Urinary bladder (tissue), 4 donors: ENCODE measurements at places on chromosomes 4 and X. TPM values are rescaled to one million over a fixed set of nuclear protein-coding genes. Genes with fewer than 3 reads are reported as not detected.

GRCh38 chr4:27176881-27177280 lies 316.2 kb downstream of the STIM2 start:
- DNase-seq = no peak

The ZNF827 gene
- polyA plus RNA-seq = 13.0 TPM

DNA sequence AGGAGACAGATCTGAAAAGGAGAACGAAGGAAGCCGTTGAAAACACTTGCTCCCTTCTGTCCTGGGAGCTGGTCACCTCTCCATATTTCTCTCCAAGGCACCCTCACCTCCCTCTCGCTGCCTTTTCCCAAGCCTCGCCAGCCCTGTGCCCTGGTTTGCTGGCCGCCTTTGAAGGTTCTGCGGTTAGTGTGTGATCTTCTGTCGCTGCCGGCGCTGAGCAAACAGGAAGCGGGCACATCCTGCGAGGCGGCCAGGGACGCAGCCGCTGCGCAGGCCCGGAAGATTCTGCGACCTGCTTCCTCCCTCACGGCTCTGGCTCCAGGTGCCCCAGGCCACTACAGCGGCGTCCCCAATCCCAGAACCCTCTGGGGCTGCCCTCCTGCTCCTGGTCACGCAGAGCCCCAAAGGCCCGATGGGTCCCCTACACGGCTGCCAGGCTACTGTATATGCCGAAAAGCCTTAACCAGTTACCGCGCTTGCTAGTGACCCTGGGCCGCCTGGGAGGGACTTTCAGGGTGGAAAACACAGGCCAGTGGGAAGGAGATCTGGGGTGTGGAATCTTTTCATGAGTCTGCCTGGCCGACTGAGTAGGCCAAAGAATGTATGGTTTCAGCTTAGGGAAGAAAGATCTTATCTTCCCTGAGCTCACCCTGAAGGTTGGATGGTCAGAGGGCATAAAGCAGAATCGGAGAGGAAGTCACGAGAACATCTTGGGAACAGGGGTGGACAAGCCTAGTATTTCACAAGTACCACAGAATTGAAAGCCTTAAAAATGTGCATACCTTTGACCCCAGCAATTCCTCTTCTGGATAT lies 2.3 kb upstream of the SASH3 start:
- DNase-seq = no peak

GRCh38 chrX:68676335-68676734 lies 28.9 kb downstream of the STARD8 start:
- DNase-seq = no peak

DNA sequence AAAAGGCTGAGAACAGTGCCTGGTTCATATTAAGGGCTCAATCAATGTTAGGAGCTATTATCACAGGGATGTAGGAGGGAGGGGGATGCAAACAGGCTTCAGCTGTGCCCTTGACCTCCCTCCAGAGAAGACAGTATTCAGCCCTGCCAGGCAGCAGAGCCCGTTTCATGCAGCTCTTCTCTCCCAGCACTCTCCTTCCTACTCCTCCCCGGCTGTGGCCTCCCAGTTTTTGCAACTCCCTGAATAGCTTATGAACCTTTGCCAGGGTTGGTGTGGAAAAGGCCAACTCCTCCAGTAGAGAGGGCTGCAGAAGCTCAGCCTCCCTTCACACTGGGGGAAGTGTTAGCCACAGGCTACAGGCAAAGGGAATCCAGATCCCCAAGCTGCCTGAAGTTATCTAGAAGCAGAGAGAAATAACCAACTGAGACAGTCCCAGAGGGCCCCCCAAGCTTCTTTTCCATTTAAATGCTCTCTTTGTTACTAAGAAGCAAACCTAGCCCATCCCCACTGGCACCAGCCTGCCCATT lies 31.7 kb upstream of the APLN start:
- DNase-seq = no peak

The GATA1 gene
- polyA plus RNA-seq = 0.34 TPM

The GLOD5 gene
- polyA plus RNA-seq = not detected

The TLR2 gene
- 10.4 TPM for polyA plus RNA-seq

GRCh38 chrX:46758956-46759644 lies at the start of gene SLC9A7:
TSS of gene SLC9A7 (minus strand) at chrX:46759118. CDS start at chrX:46759029, 89 bp downstream.
- no peak for DNase-seq

The F11 gene
- polyA plus RNA-seq = 0.04 TPM

DNA sequence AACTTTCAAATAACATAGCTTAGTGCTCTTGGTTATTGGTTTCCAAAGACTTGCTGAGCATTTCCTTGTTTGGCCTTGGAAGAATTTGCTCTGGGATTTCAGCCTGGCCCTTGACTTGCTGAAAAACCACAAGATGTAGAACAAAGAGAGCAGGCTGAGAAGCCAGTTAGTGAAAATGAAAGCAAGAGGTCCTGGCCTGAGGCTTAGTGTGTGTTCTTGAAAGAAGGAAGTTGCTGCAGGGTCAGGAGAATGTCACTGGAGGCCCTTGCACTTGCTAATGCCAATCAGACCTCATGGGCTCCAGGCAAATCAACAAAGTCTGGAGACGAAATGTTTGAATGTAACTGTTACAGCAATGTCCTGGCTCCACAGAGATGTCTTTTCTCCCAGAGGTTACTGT lies 79.4 kb downstream of the SYNPO2 start:
- DNase-seq = peak; percentile 49

- DNase-seq = no peak
Measured at GRCh38 chr4:141899103-141899502, 262.7 kb downstream of the IL15 start.

- DNase-seq = no peak
Measured at GRCh38 chr4:932713-933070, 432 bp downstream of the TMEM175 start.

DNA sequence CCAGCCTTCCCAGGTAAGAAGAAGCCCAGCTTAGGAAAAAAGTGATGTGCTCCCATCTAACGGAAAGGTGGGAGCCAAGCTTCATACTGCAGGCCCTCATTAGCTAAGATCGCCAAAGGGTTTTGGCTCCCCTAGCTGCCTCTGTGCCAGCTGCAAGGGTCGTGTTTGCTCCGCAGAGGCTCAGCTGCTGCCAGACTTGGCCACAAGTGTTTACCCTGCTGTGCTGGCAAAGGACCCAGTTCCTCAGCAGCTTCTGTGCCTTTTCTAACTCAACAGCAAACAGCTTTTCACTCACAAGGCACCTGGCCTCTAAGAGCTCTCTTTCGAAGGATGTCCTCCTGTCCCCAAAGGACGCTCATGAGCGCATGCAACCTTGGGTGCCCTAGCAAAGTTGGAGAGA lies 12.2 kb upstream of the VMA21 start:
- no peak for DNase-seq

The RBMX gene
- 124 TPM for polyA plus RNA-seq

The MAP3K15 gene
- polyA plus RNA-seq = 0.10 TPM

The TECRL gene
- polyA plus RNA-seq = not detected

The ANKRD17 gene
- polyA plus RNA-seq = 18.3 TPM

The NDNF gene
- polyA plus RNA-seq = 22.2 TPM

- no peak for DNase-seq
Measured at GRCh38 chr4:176489001-176489400, 169.2 kb downstream of the SPCS3 start.

The DIPK2B gene
- 12.8 TPM for polyA plus RNA-seq

The STATH gene
- not detected for polyA plus RNA-seq

- no peak for DNase-seq
Measured at GRCh38 chr4:78121338-78121904, 64.3 kb downstream of the FRAS1 start.

GRCh38 chrX:134737061-134737460 lies 78.8 kb upstream of the PLAC1 start:
- DNase-seq = no peak

DNA sequence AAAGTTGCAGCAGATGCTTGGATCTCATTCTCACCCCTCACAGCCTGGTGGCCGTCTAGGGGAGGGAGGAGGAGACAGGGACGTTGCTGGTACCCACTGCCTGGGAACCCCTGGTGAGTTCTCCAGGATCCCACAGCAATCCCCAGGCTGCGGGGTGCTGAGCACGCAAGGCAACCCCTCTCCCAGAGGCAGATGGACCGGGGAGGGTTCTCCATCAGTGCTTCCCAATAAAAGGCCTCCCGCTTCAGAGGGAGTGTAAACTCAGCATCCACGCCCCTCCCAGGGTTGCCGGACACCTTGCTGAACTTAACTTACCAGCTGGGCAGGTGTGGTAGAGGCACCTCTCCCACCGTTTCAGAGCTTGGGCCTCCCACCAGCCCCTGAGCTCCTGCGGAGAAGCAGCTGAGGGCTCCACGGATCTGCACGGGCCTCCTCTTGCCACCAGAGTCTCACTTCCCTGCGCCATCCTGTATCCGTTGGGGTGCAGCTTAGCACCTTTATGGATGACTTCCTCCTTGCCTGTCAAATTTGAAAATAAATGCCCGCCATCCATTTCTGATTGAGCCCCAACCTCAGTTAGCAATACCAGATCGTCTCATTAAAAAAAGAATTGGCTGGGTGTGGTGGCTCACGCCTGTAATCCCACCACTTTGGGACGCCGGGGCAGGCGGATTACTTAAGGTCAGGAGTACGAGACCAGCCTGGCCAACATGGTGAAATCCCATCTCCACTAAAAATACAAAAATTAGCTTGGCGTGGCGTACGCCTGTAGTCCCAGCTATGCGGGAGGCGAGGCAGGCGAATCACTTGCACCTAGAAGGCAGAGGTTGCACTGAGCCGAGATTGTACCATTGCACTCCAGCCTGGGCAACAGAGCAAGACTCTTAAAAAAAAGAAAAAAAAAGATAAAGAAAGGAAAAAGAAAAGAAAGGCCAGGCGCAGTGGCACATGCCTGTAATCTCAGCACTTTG lies 14.8 kb upstream of the TBC1D14 start:
- no peak for DNase-seq

- DNase-seq = no peak
Measured at GRCh38 chr4:110793381-110793801, 170.5 kb upstream of the PITX2 start.

The SMR3A gene
- not detected for polyA plus RNA-seq

DNA sequence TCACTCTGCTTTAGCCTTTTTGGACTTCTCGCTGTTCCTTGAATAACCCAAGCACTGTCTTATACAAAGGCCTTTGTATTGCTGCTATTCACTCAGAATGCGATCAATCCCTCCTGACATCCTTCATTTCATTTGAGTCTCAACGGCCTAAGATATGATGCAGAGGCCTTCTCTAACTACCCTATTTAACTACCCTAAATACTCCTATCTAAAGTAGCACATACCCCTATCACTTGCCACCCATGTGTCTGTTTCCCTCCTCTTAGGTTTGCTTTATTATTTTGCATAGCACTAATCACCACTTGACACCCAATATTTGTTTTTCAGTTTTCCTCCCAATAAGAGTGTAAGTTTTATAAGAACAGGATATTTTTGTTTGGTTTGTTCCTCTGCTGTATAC lies 42.3 kb upstream of the ACSL4 start:
- no peak for DNase-seq

The BMX gene
- polyA plus RNA-seq = 3.3 TPM

DNA sequence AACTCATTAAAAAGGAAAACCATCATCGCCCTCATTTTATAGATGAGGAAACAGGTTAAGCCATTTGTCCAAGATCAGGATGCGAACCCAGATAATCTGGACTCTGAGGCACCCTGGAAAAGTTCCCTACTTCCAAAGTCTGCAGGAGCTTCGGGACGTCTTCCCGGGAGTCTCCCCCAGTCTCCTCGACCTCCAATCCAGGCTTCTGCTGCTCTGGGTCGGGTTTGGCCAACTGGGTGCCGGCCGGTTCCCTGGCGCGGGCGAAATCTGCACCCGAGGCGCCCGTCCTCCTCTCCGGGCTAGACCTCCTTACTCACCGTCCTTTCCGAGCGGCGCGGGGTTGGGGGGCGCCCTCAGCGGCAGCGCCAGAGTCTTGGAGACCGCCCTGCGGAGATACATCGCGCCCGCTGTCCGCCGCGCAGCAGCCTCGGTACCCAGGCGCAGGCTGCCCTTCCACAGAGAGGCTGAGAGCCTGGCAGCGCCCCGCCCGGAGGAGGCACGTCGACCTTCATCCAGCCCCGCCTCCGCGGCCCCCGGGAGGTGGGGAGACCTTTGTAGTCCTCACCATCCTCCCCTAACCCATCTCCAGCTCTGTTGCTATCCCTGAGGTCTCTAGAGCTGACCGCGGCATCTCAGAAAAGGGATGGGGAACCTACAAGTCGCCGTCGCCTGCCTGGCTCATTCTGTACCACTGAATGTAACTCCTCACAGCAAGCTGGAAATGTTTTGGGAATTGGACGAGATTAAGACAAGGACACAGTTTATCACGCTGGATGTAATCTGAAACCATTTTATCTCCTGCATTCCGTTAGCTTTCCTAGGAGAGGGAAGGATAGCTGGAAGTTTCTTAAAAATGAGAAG lies at the start of gene MGARP:
Gene MGARP (minus strand): TSS at position 466 of the 861 bp plus-strand sequence. CDS start 67 bp downstream, at position 399.
- no peak for DNase-seq

The HNRNPDL gene
- 251 TPM for polyA plus RNA-seq

GRCh38 chr4:114349543-114350175 lies 248.9 kb upstream of the UGT8 start:
- no peak for DNase-seq

- DNase-seq = no peak
Measured at GRCh38 chrX:151984328-151984727, 9.9 kb upstream of the GABRE start.

GRCh38 chrX:51144828-51145442 lies 187.7 kb upstream of the NUDT10 start:
- no peak for DNase-seq

DNA sequence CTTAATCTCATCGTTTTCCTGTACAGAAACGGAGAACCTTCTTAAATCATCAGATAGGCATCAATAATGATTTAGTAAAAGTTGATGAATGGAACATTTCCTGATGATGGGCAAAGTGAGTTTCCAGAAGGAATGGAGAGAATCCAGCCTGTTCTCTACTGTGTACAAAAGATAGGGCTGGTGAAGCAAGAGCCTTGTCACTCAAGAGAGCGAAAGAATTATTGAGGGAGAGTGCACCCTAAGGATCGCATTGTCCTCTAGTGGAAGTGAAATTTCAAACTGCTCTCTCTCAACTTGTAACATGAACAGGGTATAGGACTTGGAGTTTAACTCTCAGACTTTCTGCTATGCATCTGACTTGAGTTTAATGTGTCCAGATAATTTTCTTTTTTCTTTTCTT lies 69.6 kb downstream of the CDS1 start:
- DNase-seq = no peak

DNA sequence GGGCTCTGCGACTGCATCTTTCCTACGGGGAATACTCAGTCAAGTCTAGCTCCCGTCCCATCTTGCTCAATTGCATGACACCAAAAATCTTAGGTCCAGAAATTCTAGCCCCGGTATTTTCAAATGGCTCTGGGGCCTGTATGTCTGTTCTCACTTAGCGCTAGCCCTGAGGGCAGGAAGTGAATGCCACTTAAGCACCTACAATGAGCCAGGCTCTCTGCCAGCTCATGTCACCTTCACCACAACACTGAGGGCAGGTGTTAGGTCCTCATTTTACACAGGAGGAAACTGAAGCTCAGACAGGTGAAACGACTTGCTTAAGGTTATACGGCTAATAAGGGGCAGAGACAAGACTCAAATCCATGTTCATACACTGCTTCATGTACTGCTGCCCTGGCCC lies 282.8 kb downstream of the PPP1R2C start:
- no peak for DNase-seq

GRCh38 chr4:82360298-82361177 lies 13.3 kb downstream of the HNRNPD start:
- no peak for DNase-seq

The TEX13B gene
- not detected for polyA plus RNA-seq

GRCh38 chrX:41386222-41386990 lies 52.4 kb downstream of the DDX3X start:
- DNase-seq = no peak

The AKAP4 gene
- not detected for polyA plus RNA-seq
